ENCODE measurements at places on chromosomes 11 and 22.

GRCh38 chr22:26210334-26210733 is 41.1 kb downstream of the SEZ6L start:
- DNase-seq = no peak

GRCh38 chr11:2383852-2384804 is 7.0 kb downstream of the CD81 start:
- no peak for DNase-seq

DNA sequence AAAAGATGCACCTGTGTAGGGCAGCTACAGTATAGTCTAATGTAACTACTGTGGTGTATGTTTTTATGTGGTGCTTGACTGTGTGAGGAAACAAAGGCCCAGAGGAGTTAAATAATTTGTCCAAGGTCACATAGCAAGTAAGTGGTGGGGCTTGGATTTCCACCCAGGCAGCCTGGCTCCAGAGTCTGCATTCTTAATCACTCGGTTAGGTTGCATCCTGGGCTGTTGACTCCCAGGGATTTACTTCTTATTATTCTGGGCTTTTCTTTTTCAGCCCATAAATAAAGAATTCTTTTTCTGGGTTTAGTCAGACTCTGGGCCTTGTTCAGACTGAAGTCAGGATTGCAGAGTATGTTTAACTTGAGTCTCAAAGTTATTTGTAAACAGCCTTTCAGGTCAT is 82.1 kb downstream of the ARHGAP42 start:
- no peak for DNase-seq

DNA sequence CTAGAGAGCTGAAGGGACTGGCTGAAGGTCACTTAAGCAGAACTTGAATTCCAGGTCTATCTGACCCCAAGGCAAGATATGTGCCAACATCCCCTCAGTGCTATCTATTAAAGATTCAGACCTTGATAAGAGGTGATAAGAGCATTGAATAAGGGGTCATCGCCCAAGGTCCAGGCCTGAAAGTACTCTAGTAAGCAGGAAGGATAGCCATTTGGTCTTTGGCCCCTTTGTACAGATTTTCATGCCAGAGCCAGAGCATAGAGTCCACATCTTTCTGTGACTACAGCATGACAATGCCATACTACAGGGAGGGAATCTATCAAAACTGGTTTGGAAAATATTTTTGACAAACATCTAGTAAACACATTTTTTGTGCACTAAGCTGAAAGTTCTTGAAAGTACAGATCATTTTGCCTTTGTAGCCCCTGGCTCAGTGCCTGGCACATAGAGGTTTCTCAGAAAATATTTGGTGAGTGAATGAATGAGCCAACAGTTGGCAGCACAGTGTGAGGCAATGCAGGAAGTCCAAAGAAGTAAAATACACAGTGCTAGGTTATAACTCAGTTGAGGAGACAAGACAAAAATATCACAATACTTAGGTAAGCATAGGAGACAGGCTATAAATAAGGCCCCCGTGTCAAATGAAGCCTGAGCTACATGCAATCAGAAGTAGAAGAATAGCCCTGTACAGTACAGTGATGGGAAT is 15.1 kb upstream of the RRAS2 start:
- no peak for DNase-seq

DNA sequence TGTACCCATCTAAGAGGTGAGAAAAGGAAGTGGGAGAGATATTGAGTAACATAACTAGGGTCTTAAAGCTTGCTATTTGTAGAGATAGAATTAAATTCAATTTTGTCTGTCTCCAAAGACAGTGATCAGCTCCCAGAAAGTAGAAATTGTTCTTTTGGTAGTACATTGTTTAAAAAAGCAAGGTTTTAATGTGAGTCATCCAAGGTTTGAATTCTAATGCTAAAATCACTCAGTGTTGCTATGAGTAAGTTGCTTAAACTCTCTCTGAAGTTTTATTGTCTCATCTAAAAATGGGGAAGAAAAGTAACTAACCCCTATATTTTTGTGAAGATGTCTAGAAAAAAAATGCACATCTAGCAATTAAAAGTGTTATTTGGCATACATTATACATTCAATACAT is 1004.5 kb upstream of the CCDC90B start:
- no peak for DNase-seq

- DNase-seq = no peak
These were observed 35.9 kb upstream of the HORMAD2 start for GRCh38 chr22:30044369-30044768.

GRCh38 chr22:37126882-37127281 is 17.4 kb upstream of the TMPRSS6 start:
- DNase-seq = no peak

DNA sequence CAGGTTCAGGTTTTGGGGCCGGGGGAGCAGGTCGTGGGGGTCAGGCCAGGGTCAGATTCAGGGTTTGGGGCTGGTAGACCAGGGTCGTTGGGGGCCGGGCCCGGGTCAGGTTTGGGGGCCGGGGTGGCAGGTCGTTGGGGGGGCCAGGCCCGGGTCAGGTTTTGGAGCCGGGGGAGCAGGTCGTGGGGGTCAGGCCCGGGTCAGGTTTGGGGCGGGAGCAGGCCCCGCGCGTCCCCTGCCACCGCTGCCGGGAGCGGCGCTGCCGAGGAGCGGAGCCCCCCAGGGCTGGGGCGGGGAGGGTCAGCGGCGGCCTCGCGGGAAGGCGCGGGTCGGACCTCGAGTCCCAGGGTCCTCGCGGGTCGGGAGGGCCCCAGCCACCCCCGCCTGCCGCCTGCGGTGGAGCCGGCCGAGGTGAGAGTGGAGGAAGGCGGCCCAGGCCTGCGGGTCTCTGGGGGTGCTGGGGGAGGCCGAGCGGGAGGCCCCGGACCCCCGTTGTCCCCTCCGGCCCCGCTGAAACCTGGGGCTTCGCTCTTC is 535 bp downstream of the TRABD start:
- DNase-seq = no peak

- DNase-seq = no peak
These were observed 151.7 kb downstream of the ADAMTS15 start for GRCh38 chr11:130600139-130600538.

DNA sequence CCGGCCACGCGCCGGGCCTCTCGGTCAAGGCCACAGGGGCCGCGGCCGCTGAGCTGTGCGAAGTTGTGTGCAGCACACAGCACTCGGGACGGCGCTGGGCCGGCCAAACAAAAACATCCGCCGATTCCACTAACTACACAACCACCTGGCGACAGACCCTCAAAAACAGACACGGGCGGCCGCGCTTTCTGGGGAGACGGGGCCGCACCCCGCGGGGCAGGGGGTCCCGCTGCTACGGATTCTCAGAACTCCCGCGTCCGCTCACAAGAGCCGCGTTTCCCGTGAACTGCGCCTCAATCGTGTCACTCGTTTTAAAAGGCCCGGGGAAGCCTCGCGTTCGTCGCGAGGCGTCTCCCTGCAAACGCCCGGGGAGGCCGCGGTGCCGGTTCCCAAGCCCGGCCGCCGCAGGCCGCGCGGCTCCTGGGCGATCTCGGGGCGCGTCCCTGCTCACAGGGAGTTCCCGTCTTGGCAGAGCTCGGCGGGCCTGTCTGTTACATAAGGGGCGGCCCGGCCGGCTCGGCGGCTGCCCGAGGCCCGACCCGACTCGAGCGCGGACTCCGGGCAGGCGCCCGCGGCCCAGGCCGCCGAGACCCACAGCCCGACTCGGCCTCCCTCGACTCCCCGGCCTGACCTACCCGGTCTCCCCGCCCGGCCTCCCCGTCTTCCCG is 936 bp downstream of the BRD1 start:
- DNase-seq = no peak

All from activated T-helper 9 cell treated with anti-CD3 and anti-CD28 coated beads, Interleukin-2, amount 50 U/mL, for 16 hours (primary cell).